ENCODE measurements at places on chromosomes 12 and 14.

GRCh38 chr12:98999559-98999958 lies 354.5 kb downstream of the APAF1 start:
- no peak for DNase-seq

DNA sequence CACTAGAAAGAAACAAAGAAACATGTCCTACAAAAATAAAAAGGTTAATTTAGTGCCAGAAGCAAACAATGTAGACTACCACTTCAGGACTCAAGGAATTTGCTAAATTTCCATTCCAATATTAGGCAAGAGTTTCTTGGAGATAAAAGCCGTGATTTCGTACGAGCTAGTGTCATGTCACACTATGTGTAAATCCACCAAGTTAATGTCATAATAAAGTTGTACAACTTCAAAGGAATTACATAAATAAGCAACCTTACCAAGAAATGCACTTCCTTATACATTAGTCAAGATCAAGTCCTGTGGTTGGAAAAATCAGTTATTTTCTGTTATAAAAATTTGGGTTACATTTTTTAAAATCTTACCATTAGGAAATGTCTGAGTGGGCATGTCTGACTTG lies 1222.8 kb downstream of the GALC start:
- DNase-seq: no peak

GRCh38 chr12:124391340-124392261 lies 96.7 kb downstream of the RFLNA start:
- DNase-seq: peak; percentile 47

- DNase-seq: no peak
These were observed 473.5 kb downstream of the ETNK1 start for GRCh38 chr12:23098517-23098916.

DNA sequence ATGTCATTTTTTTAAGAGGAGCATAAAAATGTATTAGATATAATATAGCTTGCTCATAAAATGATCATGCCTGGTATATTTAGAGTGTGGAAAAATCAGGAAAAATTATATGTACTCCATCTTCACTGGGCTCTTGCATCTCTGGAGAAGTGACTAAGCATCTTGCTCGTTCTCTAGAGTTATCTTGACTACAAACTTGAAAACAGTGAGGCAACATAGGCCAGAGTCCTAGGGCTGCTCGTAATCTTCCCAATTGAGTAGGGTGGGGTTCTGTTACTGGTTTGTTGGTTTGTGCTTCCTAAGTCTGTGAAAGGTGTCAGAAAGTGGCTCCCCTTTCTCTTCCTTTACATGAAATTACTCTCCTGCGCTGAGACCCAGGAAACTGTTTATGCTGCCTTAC lies 46.2 kb downstream of the AACS start:
- no peak for DNase-seq

Measured in foreskin keratinocyte (primary cell).